ENCODE measurements at places on chromosomes 11 and 22.

- DNase-seq: no peak
Measured at GRCh38 chr11:17827006-17827405, 92.4 kb downstream of the KCNC1 start.

DNA sequence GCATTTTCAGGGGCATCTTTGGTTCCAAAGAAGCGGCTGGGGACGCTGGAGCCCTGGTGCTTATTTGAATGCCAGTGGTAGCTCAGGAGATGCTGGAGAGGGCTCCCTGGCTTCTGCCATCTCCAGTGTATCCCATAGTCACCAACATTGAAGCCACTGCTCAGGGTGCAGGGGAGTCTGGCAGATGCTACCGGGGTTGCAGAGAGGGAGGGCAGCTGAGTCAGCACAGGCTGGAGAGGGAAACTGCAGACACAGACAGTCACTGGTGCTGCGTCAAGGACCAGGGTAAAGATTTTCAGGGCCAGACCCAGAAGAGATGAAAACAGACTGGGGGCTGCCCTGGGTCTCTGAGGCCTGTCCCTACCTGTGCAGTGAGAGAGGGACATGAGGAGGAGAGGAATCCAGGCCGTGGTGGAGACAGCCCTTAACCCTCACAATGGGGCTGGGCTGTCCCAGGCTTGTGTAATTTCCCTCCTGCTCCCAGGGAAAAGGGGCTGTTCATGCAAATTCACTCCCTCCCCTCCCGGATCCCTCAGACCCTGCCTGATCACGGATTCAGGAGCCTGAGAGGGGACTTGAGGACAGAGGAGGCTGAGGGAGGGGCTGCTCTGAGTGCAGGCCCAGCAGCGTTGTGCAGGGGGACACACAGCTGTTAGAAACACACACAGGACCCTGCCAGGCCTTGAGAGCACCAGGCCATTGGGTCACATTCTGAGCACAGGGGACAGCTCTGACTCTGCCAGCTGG lies 126.9 kb upstream of the GRK3 start:
- no peak for DNase-seq

DNA sequence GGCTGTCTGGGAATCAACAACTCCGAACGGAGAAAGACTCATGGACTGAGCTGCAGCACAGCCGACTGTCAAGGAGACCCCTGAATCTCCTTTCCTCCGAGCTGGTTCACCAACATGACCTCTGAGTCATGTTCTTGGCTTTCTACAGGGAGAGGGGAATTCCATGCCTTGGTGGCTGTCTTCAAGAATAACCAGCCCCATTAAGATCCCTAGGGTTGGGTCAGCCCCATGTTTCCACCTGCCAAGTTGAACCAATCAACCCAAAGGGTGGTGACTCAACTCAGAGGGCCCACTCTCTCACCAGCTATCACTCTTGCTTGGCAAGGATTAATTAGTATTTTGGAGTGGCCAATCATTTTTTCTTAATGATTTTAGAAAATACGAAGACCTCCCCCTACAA lies 28.3 kb upstream of the IGSF22 start:
- DNase-seq: no peak

- peak; percentile 28 for DNase-seq
Measured at GRCh38 chr11:78277314-78277994, 88.7 kb downstream of the USP35 start.

GRCh38 chr22:36879775-36880174 lies 19.0 kb downstream of the NCF4 start:
- no peak for DNase-seq

DNA sequence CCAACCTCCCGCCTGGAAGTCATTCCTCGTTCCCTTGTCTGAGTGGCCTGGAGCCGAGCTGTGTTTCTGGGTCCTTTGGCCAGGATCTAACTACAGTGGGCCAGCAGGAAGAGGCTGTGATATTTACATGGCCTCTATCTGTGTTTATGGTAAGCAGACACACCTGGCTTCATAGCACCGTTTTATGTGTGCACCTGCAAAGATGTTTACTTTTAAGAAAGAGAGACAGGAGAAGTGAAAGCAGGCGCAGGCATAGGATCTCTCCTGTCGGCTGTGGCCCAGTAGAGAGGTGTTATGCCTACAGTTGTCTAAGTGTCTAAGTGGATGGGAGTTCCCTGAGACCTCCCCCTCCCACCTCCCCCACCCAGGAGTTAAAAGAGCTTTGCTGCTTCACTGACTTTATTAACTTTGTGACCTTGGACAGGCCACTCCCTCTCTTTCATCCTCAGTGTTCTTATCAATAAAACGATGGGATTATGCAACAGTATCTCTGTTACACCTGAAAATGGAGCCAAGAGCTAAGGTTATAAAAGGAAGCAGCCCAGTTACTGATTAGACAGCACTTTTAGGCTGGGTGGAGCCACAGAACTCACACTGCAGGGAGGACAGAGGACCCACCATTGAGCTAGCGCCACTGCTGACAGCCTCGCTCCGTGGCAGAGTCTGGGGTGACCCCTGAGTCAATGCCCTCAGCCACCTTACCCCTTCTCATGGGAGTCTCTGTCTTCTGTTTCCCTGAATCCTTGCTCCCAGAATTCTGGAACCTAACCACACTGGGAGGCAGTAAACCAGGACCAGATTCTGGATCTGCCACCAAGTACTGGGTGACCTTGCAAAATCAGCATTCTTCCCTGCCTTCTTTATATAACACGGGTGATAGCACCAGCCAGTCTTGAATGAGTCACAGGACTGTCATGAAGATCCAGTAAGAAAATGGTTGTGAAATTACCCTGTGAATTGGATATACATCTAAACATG lies 22.0 kb downstream of the ST14 start:
- DNase-seq: peak; percentile 70

GRCh38 chr11:43392713-43393112 lies 34.0 kb downstream of the TTC17 start:
- DNase-seq: no peak

GRCh38 chr11:103789952-103790351 lies 246.5 kb upstream of the DDI1 start:
- DNase-seq: no peak

- no peak for DNase-seq
Measured at GRCh38 chr11:118877487-118878162, 6.1 kb upstream of the CXCR5 start.

DNA sequence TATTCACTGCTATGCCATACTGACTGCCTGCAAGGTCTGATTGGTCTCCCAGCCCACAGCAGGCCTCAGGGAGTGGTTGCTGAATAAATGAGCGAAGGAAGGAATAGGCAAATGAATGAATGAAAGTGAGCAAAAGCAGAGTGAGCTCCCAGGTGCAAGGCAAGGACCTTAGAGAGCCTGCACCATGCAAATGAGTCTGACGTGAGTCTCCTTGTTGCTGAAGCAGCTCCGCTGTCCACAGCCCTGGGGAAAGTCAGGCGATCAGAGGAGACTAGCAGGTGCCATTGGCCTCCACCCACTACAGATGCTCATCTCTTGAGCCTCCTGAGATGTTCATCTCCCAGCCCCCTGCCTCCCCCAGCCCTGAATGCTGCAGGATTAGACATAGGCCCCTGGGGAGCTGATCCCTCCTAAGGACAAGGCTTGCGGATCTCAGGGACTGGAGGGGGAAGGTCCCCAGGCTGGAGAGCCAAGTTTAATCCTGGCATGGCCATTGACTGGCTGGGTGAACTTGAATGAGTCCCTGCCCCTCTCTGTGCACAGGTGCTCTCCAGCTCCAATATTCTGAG lies 22.1 kb downstream of the GDPD5 start:
- DNase-seq: no peak

DNA sequence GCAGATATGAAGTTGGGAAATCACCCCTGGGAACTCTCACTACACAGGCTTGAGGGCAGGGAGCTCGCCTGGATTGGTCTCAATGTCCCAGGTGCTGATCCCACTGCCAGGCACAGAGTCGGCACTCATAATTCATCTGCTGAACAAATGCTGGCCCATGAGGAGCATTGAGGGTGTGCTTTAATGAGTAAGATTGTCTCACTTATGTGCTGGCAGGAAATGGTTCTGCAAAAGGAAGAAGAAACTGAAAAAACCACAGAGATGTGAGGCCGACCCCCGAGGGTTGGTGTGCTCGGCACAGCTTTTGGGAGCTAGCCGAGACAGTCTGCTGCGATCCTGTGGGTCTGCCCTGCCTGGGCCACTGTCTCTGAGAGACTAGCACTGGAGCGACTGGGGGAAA lies 9.4 kb downstream of the PLAAT2 start:
- DNase-seq: no peak

DNA sequence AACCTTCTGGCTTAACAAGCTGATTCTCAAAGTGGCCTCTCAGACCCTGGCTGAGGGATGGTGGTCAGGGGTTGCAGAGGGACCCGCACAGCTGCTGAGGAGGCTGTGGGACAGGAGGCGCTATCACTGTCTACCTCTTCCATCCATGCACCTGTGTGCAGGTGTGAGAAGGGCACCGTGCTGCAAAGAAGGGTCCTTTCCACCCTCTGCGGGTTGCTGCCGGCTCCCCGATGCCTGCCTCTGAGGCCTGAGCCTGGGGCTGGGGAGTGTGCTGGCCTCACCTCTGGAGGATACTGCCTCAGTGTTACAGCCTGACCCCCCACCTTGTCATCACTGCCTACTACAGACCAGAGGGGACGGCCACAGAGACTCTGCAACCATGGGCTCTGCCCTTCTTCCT lies 66.1 kb upstream of the B3GAT1 start:
- DNase-seq: no peak

DNA sequence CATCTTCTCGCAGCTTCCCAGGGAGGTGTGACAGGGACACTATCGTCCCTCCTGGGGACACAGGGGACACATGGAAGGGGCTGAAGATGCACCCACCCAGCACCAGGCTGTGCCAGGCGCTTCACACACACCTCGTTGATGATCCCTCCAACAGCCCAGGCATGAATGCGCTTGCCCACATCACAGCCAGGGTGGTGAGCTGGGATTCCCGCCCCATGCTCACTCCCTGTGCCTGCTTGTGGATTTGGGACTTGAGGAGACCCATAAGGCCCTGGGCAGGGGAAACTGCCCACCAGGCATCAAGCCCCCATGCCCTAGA lies 57.8 kb downstream of the OTOG start:
- DNase-seq: no peak

- DNase-seq: no peak
Measured at GRCh38 chr11:35337136-35337913, 82.0 kb downstream of the SLC1A2 start.

GRCh38 chr11:21988477-21988876 lies 204.4 kb upstream of the ANO5 start:
- no peak for DNase-seq

GRCh38 chr11:46451759-46452158 lies 60.2 kb upstream of the CHRM4 start:
- no peak for DNase-seq

DNA sequence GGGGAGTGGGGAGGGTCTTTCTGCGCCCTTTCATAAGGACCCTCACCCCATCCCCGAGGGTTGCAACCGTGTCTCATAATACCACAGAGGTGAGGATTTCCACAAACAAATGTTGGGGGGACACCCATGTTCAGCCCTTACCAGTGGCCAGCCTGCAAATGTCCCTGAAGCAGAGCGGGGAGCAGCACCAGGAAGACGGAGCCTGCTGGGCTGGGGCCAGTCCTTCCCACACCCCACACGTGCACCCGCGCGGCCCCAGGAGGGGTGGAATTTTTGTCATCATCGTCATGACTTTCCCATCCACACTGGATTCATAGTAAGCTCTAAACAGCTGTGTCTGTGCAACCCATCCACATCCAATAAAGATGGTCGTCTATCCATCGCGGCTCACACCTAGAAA lies 409.8 kb downstream of the BRD1 start:
- no peak for DNase-seq

Data from renal pelvis (tissue), 12 donors.